RWPE1 (cell line): ENCODE measurements at places on chromosomes 6 and 20.

GRCh38 chr6:35497571-35498421, 917 bp upstream of the TEAD3 start:
- DNase-seq, result peak; percentile 70

DNA sequence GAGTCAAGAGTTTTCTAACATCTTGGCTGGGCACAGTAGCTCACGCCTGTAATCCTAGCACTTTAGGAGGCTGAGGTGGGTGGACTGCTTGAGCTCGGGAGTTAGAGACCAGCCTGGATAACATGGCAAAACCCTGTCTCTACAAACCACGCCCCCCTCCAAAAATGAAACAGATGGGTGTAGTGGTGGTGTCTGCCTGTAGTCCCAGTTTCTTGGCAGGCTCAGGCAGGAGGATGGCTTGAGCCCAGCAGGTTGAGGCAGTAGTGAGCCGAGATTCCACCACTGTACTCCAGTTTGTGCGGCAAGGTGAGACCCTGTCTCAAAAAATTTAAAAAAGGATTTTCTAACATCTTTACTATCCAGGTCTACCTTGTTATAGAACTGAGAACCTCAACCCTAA, 22.0 kb downstream of the FAM8A1 start:
- no peak for DNase-seq

- no peak for DNase-seq
Observed at GRCh38 chr6:3376064-3376463, 80.8 kb downstream of the SLC22A23 start.

GRCh38 chr20:36971103-36971502, 19.6 kb upstream of the SAMHD1 start:
- DNase-seq, result no peak

DNA sequence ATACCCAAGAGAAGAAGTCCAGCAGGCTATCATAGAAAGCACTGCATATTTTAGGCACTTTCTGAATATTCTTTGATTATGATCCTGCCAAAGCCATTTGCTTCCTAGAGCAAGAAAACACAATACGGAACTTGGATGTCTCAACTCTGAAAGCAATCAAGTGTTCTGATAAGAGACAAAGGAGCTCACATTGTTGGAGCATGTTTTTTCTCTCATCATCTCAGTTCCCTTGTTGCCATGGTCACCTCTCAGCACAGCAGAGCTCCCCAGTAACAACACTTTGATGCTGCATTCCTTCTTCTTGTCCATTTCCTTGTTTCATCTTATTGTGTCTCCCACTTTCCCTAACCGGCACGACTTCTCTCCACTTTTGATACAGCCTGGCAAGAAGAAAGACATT, 168.7 kb upstream of the FUT9 start:
- DNase-seq, result no peak

- DNase-seq, result peak; percentile 53
Observed at GRCh38 chr6:138107752-138108592, 753 bp upstream of the PERP start.

DNA sequence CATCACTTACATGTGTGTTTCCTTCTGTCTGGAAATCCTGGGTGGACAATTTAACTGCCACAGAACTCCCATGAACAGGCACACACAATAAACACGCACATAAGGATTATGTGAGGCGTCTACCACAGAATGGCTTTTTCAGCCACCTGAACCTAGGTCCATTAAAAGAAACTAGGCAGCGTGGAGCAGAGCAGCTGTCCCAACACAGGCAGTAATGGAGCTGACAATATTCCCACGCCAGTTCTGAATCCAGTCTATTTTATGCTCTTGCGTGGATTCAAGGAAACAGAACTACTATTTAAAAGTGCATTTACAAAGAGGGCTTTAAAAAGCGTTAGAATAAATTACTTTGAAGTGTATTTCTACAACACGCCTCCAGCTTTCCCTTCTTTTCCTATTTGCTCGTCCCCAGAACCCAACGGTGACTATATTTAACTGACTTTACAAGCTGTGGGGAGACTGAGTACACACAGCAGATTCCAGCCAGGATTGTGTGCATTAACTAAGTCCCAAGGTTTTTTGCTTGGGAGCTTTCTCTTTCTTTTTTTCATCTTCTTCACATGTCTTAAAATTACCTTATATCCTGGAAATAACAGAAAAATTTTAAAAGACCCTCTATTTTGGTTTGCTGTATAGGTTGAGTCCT, 95.9 kb downstream of the GMDS start:
- no peak for DNase-seq

GRCh38 chr20:31705598-31706597, 16.8 kb downstream of the BCL2L1 start:
- DNase-seq, result no peak

GRCh38 chr20:51420111-51420510, 122.4 kb downstream of the NFATC2 start:
- DNase-seq, result peak; percentile 74

GRCh38 chr6:157298216-157298724, 25.0 kb downstream of the TMEM242 start:
- peak; percentile 34 for DNase-seq

- no peak for DNase-seq
Observed at GRCh38 chr20:50866036-50866685, 65.1 kb downstream of the ADNP start.

DNA sequence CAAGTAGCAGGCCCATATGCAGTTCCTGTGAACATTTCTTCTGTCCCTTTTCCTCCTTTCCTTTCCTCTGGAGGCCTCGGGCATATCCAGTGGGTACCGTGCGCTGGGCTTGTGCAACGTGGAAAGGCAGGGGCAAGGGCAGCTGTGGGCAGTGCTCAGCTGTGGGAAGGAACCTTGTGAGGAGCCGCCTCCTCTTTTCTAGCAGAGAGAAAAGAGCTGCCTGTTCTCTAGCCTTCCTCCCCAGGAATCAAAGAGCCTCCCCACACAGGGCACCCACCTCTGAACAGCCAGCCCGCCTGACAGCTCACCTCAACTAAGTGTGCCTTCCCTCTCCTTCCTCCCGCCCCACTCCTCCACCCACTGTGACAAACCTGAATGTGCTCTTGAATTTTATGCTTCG, 143.3 kb upstream of the HDDC2 start:
- DNase-seq, result no peak

DNA sequence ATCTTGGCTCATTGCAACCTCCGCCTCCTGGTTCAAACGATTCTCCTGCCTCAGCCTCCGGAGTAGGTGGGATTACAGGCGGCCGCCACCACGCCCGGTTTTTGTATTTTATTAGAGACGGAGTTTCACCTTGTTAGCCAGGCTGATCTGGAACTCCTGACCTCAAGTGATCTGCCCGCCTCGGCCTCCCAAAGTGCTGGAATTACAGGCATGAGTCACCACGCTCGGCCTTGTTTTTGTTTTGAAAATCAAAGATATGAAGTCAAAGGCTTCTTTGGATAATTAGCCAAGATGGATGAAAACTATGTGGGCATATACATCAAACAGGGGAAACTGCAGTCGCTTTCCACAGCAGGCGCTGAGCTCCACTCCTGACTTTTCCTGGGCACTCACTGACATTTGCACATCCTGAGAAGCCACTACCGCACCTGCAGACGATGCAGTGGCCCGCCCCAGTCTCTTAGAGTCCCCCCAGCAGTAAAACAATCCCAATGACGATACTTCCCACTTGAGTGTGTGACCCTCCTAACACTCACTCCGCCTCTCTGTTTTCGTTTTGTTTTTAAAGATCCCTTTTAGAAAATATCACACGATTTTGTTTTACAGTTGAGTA, 44.1 kb downstream of the GJA1 start:
- DNase-seq, result no peak

DNA sequence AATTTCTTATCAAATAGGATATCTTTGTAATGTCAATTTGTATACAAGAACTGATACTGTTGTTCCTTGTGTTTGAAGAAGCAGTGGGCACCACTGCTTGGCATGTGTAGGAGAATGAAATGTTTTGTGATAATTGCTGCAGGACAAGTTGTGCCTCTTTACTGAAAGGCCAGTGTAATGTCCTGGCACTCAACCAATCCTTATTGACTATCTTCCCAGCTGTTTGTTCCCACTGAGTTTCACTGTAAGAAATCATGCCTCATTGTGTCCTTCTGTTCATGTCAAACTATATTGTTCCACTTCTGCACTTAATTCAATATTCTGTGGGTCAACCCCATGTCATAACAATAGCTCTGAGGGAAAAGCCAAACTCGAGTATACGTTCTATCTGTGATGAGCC, 136.1 kb upstream of the FAM83B start:
- DNase-seq, result no peak

- DNase-seq, result peak; percentile 50
Observed at GRCh38 chr6:3389390-3390167, 67.3 kb downstream of the SLC22A23 start.

GRCh38 chr6:28081486-28081751, 1.1 kb downstream of the ZNF165 start:
- DNase-seq, result no peak

DNA sequence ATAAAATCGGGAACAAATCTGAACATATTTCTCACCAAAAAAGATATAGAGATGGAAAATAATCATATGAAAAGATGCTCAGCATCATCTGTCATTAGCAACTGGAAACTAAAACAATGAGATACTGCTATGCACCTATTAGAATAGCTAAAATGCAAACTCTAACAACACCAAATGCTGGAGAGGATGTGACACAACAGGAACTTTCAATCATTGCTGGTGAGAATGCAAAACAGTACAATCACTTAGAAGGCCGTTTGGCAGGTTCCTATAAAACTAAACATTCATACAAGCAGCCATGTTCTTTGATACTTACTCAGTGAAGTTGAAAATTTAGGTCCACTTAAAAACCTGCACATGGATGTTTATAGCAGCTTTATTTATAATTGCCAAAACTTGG, 67.0 kb downstream of the FAM50B start:
- no peak for DNase-seq

DNA sequence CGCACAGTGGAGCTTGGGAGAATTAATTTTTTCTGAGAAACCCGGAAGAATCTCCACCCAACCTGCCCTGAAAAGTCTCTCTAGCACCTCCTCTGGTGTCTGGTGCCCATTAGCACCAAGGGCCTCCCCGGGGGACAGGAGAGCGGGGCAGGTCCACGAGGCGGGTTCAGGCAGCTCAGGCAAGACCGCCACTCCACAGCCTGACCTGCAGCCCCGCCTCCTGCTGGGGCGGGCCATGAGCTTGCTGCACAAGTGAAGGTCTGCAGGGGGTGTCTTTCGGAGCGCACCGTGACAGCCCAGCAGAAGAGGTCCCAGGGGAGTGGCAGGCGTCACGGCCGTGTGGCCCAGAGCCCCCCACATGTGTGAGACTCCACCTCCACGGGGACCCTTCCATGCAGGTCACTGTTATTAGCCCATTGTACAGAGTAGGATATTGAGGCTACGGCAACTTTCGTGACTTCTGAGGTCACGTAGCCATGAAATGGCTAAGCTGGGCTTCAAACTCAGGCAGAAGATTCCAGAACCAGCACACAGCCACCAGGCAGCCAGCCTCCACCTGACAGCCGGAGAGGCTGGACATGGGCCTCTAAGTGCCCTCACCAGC, 63.9 kb upstream of the SLCO4A1 start:
- no peak for DNase-seq

- no peak for DNase-seq
Observed at GRCh38 chr20:21137078-21137477, 11.2 kb downstream of the KIZ start.

DNA sequence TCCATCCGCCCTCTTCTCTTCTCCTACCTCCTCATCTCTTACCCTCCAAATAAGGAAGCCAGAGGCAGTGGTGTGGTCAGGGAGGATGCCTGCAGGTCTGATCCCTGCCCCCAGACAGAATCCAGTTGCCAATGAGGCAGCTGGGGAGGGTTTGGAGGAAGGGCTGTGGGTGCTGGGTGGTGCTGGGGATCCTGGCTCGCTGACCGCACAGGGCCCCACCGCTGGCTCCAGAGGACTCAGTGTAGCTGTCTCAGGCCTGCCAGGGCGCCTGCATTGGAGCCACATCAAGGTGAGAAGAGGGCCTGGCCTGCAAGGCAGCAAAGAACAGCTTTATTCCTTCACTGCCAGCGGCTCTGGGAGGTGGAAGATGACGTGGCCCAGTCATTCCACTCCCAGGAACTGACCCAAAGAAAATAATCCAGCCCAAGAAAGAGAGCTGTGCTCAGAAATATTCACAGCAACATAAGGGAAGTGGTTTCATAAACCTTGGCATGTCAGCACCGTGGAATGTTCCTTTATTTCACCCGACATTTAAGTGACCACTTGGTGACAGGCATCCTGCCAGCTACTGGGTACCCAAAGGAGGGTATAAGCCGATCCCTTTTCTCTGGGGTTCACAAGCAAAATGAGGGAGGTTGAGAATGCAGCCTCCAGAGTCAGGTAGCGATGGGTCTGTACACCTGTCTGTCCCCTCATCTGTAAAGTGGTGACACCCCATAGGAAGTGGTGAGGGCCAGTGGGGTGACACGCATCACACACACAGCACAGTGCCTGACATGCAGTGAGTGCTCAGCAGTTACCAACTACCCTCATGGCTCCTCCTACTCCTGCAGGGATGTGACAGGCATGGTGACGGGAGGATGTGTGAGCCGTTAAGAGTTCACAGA, 125.1 kb downstream of the SNX5 start:
- DNase-seq, result peak; percentile 72
